ENCODE measurements at places on chromosomes 13 and 19. TPM values are rescaled to one million over a fixed set of nuclear protein-coding genes. Genes with fewer than 3 reads are reported as not detected.

DNA sequence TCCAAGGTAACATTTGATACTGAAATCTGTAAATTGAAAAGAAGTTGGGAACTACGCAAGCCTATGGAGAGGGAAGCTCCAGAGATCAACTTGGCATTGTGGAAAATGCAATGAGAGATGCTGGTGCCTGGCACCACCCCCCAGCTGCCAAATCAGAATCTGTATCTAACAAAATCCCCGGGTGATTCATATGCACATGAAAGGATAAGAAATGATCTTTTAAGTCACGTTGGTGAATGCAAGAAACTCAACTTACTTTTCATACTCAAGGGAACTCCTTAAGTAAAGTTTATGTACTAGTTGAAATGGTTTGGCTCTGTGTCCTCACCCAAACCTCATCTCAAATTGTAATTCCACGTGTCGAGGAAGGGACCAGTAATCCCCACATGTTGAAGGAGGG is 158.5 kb upstream of the MYO16 start:
- DNase-seq = no peak

DNA sequence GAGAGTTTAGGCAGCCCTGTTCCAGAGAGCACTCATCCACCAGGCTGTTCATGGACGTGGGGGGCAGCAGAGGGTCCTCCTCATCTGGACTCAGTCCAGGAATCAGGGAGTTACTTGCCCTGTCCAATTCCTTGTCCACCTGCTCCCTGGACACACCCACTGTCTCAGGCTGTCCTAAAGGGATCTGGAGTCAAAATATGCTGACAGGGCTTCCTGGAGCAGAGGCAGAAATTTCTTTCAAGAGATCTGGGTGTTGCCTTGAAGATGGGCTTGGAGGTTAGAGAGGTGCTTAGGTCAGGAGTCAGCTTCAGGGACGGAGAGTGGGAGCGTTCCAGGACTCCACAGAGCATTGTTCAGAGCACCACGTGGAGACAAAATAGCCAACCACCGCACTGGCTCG is 65.8 kb upstream of the SHISA2 start:
- no peak for DNase-seq

GRCh38 chr13:91323349-91323748 is 24.1 kb upstream of the MIR17HG start:
- DNase-seq = no peak

Gene SLC25A41
- 0.44 TPM for total RNA-seq

Gene CEACAM6
- not detected for total RNA-seq
